ENCODE measurements at places on chromosomes 6 and 20. TPM values are rescaled to one million over a fixed set of nuclear protein-coding genes. Genes with fewer than 3 reads are reported as not detected.

ALDH5A1 gene
- polyA plus RNA-seq = 10.7 TPM

BTNL2 gene
- polyA plus RNA-seq = not detected

CCN6 gene
- 0.12 TPM for polyA plus RNA-seq

PPIL4 gene
- polyA plus RNA-seq = 31.4 TPM

DEFB127 gene
- polyA plus RNA-seq = not detected

ANKRD66 gene
- not detected for polyA plus RNA-seq

PI3 gene
- 19.8 TPM for polyA plus RNA-seq

WFDC12 gene
- polyA plus RNA-seq = not detected

SRMS gene
- polyA plus RNA-seq = not detected

NPEPL1 gene
- polyA plus RNA-seq = 42.3 TPM

METTL24 gene
- 2.2 TPM for polyA plus RNA-seq

SNAP25 gene
- 5.2 TPM for polyA plus RNA-seq

TPX2 gene
- polyA plus RNA-seq = 16.3 TPM

JPH2 gene
- polyA plus RNA-seq = 13.5 TPM

RALGAPB gene
- polyA plus RNA-seq = 7.5 TPM

MUC22 gene
- not detected for polyA plus RNA-seq

CST3 gene
- 2,777 TPM for polyA plus RNA-seq

SLCO4A1 gene
- 87.3 TPM for polyA plus RNA-seq

Measured in hepatocyte (in vitro differentiated cells).